Urinary bladder (tissue), 4 donors: ENCODE measurements at places on chromosomes 16 and 17.

DNA sequence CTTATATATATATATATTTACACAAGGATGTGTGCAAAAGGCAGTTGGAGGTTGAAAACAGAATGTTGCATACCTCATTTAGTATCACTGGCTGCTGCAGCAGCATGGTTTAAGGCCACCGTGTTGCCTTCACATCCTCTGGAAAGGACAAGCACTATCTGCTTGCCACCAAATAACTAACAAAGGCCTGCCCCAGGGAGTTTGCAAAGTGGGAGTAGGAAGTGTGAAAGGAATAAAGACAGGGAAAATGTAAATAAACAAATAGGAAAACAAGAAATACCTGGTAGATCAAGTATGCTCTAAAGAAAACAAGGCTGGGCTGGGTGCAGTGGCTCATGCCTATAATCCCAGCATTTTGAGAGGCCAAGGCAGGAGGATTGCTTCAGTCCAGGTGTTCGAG is 33.5 kb upstream of the GFOD2 start:
- DNase-seq = no peak

- DNase-seq = no peak
These were observed 72.4 kb upstream of the CPHXL start for GRCh38 chr16:75798714-75799113.

- no peak for DNase-seq
These were observed 469.6 kb downstream of the SOX9 start for GRCh38 chr17:72590382-72590781.

DNA sequence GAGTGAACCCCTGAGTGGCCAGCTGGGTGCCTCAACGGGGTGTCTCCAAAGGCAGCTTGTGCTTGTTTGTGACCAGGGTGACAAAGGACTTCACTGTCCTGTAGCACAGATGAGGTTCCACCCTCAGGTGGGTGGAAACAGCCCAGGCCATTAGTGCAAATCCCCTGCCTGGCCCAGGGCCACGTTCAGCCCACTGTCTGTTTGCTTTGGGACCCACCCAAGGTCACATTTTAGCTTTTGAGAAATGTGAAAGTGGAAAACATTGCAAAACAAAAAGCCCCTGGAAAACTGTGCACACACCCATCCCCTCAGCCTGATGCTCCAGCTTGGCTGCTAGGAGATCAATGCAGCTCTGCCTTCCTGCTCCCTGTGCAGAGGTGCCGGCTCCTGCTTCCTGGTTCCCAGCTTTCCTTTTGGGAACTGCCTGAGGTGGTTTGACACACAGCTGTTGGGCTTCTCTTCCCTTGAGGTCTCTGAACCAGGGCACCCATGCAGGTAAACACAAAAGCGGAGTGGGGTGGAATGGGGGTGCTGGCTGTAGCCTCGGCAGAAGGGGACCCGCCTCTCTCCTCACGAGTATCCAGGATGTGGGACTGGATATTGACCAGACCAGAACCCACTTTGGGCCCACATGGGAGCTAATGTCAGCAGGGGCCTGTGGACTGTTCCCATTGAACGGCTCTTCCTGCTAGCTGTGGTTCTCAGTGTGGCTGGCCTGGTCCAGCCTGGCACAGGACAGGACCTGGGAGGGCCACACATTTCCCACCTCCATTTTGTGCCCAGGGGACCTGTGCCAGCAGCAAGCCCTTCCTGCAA is 7.9 kb upstream of the SPHK1 start:
- DNase-seq = no peak
